Renal pelvis (tissue), 12 donors: ENCODE measurements at places on chromosomes 5 and 9. TPM values are rescaled to one million over a fixed set of nuclear protein-coding genes. Genes with fewer than 3 reads are reported as not detected.

CRAT gene
- 53.9 TPM for polyA plus RNA-seq

GKAP1 gene
- polyA plus RNA-seq: 20.3 TPM

EPB41L4B gene
- polyA plus RNA-seq: 10.9 TPM

RIMOC1 gene
- polyA plus RNA-seq: 27.3 TPM

IQGAP2 gene
- polyA plus RNA-seq: 55.1 TPM

CDH9 gene
- polyA plus RNA-seq: 8.6 TPM

PRLR gene
- polyA plus RNA-seq: 27.5 TPM

CYLC2 gene
- not detected for polyA plus RNA-seq

ANKRD33B gene
- polyA plus RNA-seq: 2.1 TPM

OR1Q1 gene
- polyA plus RNA-seq: not detected

ACSL6 gene
- polyA plus RNA-seq: 2.4 TPM

TMEM245 gene
- polyA plus RNA-seq: 71.8 TPM

KIF20A gene
- 41.1 TPM for polyA plus RNA-seq

TAS2R1 gene
- polyA plus RNA-seq: not detected

SLC1A1 gene
- 17.9 TPM for polyA plus RNA-seq

SLC36A3 gene
- polyA plus RNA-seq: not detected

GRXCR2 gene
- not detected for polyA plus RNA-seq

TRIM23 gene
- 23.3 TPM for polyA plus RNA-seq

CLIC3 gene
- polyA plus RNA-seq: 0.57 TPM

SPINK6 gene
- polyA plus RNA-seq: not detected

NINJ1 gene
- polyA plus RNA-seq: 52.5 TPM

SPATA31C1 gene
- 0.80 TPM for polyA plus RNA-seq

WHRN gene
- 11.0 TPM for polyA plus RNA-seq

FAM200C gene
- polyA plus RNA-seq: 16.7 TPM

MROH2B gene
- polyA plus RNA-seq: not detected

UQCRQ gene
- polyA plus RNA-seq: 242 TPM

PDCD1LG2 gene
- 0.09 TPM for polyA plus RNA-seq
